Mammary epithelial cell (primary cell): ENCODE measurements at places on chromosomes 16 and 17. TPM values are rescaled to one million over a fixed set of nuclear protein-coding genes. Genes with fewer than 3 reads are reported as not detected.

GRCh38 chr17:68107373-68107772, 71.8 kb downstream of the KPNA2 start:
- DNase-seq = no peak

ESRP2 gene
- total RNA-seq = 42.1 and 47.7 TPM in 2 replicates

RBL2 gene
- total RNA-seq = 45.2 TPM

GRCh38 chr17:72113751-72114150, 7.1 kb upstream of the SOX9 start:
- no peak for DNase-seq

AOC3 gene
- 0.31 and 0.78 TPM in 2 replicates for total RNA-seq
